Stimulated activated CD8-positive, alpha-beta memory T cell treated with anti-CD3 and anti-CD28 coated beads, Interleukin-7, amount 100 ng/mL, for 1 hour (primary cell): ENCODE measurements at places on chromosomes 4 and X.

DNA sequence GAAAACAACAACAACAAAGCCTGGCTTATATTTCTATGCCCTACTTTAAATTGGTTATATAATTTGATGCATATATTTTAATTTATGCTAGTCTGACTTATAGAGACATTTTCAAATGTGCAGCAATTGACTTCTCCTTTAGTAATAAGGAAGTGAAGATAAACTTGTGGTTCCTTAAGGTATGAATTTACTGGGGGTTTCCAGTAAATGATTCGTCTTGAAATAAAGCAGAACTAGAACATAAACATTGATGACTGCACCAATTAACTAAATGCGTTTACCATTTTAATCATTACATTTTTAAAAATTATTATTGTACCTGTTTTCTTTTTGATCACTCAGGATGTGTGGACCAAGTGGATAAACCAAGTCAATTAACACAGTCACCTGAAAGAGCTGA lies 99.6 kb upstream of the CCSER1 start:
- no peak for DNase-seq

GRCh38 chrX:111375747-111376146 lies 36.2 kb downstream of the DCX start:
- no peak for DNase-seq

- DNase-seq, result no peak
Observed at GRCh38 chrX:83469551-83469950, 38.5 kb upstream of the POU3F4 start.

DNA sequence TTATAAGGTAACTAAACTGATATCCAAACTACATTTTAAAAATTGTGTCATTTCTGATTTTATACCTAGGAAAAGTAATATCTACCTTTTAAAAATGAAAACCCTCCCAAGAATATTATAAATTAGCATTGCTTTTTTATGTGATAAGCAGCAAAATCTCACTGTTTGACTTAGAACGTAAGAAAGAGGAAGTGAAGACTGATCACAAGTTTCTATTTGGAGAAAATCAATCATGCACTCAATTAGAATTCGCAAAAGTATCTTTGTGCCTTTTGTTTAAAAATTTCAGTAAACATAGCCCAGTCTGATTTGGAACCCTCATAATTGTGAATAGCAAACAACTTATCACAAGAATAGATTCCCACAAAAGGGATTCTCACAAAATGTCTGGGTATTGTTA lies 142.7 kb downstream of the TENM3 start:
- DNase-seq, result no peak

DNA sequence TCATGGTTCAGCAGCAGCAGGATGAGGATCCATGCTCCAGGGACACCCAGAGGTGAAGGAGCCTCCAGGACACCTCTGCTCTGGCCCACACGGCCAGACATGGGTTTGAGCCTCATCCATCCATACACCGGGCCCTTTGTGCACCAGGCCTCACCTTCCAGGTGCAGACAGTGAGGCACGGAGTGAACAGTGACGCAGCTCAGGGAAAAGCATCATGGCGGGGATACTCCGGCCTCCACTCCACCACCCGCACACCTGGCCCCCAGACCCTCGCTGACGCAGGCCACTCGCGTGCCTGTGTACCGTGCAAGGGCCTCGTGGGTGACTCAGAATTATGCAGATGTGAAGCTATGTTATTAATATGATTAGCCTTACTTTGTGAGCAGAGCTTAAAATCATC lies 33.3 kb downstream of the ADRA2C start:
- no peak for DNase-seq

DNA sequence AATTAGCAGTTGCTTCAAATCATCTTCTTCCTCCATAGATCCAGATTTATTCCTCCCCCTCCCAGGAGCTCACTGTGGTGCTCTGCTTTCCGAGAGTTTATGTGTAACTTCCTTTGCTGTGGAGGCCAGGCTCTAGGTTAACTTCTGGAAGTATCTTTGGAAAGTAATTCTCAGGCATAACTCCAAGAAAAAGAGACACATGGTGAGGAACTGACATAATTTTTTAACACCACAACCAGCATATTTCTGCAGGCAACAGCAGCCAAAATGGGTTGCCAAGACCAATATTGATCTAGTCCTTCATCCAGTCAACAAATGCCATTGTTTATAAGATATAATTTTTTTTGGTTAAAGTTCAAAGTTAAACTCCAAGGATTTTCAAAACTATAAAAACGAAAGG lies 114.5 kb upstream of the RBPJ start:
- DNase-seq, result no peak

DNA sequence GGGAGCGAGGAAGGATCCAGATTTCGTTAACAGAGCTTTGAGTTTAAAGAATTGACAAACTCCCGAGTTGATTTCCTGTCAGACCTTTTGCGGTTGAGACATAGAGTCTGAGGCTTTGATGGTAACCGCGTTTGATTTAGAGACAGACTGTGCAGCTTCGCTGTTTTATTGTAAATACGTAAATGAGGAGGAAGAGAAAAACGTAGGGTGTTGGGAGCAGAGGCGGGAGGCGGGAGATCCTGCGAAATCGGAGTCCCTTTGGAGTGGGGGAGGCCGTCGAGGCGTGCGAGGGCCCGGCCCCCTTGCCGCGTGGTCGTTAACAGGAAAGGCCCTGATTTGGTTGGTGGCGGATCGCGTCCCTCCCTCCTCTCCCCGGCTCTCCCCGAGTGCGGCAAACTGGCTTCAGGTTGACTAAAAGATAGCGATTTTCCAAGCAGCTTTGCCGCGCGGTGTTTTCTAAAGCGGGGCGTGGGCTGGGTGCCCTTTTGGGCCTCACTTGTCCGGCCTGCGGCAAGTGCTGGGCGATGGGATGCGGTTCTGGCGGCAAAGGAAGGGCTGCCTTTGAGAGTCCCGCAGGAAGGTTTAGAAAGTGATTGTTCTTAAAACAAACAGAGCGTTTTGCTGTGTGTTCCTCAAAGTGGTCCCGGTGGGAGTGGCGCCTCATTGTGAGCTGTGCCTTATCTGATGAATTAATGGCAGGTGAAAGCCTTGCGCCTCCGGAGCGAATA lies 857 bp downstream of the SCML1 start:
- DNase-seq, result no peak

GRCh38 chr4:8259743-8260430 lies 9.7 kb upstream of the HTRA3 start:
- no peak for DNase-seq

DNA sequence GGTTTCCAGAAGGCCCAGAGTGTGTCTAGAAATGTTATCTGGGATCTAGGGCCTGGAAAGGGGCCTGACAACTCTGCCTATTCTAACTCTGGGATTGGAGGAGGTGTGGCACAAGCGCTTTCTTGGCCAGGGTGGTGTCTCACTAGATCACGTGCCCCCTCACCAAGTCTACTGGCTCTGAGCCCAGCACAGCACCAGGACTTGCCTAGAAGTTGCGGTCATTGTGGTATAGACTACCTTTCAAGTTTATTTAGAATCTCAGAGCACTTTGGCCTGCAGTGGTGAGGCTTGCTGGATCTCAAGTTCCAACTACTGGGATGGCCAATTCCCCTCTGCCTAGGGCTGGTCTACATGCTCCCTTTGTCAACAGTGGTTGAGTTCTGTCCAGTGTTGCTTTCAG lies 223.3 kb upstream of the MAGEB2 start:
- DNase-seq, result no peak

- no peak for DNase-seq
Observed at GRCh38 chrX:110877326-110877725, 81.7 kb upstream of the CHRDL1 start.

- DNase-seq, result no peak
Observed at GRCh38 chr4:84597450-84597849, 14.5 kb downstream of the CDS1 start.

GRCh38 chr4:14345356-14345775 lies 656.9 kb upstream of the CPEB2 start:
- no peak for DNase-seq

- no peak for DNase-seq
Observed at GRCh38 chrX:103889216-103889615, 57.2 kb upstream of the RAB9B start.

GRCh38 chr4:155207534-155208257 lies 740 bp upstream of the NPY2R start:
- no peak for DNase-seq

DNA sequence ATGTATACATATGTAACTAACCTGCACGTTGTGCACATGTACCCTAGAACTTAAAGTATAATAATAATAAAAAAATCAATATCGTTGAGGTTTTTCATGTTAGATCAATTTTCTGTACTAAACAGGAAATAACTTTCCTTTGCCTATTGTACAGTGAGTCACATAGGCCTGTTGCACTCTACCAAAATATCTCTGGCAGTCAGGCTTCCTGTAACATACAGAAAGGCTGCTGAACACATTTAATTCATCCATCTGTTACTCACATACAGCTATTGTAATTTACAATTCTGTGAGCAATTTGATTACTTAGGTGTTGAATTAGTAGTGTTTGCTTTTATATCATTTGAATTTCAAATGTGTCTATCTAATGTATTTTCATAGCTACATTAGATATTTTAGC lies 427.8 kb downstream of the TMA16 start:
- no peak for DNase-seq

DNA sequence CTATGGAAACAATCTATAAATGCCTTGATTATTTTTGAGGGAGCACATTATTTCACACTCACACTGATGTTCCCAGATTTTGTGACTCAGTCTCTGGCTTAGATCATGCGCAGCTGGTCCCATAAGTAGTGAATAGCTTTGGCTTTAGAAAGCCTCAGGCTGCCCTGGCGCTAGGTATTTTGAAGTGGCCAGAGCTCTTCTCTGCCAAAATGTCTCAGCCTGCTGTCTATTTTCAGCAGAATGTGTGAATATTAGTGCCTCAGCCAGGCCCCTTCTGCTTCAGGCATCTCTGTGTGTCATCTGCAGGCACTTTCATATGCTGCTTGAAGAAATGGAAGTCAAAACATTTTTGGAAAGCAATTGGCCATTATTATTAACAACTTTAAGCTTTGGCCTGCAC lies 931.0 kb upstream of the INTU start:
- no peak for DNase-seq

GRCh38 chrX:11265352-11265751 lies 27.9 kb upstream of the AMELX start:
- DNase-seq, result no peak

DNA sequence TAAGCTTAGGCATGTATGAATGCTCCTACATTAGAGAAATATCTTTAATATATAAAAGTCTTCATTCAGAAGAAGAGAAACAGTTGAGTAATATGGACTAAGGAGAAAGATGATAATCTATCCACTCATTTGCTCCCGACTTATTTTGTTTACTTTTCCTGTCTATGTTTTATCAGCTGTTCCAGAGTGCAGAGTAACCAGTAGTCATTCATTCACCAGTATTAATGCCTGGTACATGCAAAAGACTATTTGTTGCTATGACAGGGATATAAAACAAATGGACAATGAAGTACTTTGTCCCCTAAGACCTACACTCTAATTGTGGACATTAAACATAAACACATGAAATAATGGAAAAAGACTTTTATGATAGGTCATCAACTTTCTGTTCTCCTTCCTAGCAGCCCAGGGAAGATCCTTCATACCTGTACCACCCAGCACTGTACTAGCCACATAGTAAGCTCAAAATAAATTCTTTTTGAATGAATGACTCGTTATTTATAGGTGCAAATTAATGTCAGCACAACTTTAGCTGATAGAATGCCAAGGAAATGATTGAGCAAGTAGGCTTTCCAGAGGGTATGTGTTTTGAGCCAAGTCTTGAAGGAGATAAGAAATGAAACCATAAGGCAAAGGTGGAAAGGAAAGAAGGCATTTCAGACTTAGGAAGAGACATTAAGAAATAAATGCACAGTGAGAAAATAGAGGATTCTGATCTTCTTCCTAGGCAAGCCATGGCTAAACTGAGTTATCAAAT lies 45.0 kb upstream of the IL13RA1 start:
- DNase-seq, result no peak

GRCh38 chr4:605702-606425 lies 19.5 kb upstream of the PDE6B start:
- DNase-seq, result no peak

GRCh38 chrX:3462166-3462508 lies 115.7 kb upstream of the MXRA5 start:
- no peak for DNase-seq

GRCh38 chr4:179671609-179672008 lies 2229.4 kb upstream of the AGA start:
- DNase-seq, result no peak

DNA sequence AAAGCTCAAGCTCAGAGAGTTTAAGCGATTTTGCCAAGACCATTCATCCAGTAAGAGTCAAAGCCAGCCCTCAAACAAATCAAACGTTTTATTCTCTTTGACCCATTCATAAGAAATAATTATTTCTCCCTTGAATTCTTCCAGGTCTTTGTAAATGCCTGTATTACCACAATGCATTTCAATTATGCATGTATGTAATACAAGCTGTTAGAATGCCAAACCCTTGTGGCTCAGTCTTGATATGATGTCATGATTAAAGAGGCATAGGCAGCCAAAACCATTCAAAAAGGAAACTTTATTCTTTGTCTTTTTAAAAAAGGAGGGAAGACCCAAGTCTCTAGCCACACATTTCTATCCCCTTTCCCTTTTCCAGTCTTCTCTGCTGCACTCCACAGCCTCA lies 56.5 kb upstream of the PGM2 start:
- no peak for DNase-seq

DNA sequence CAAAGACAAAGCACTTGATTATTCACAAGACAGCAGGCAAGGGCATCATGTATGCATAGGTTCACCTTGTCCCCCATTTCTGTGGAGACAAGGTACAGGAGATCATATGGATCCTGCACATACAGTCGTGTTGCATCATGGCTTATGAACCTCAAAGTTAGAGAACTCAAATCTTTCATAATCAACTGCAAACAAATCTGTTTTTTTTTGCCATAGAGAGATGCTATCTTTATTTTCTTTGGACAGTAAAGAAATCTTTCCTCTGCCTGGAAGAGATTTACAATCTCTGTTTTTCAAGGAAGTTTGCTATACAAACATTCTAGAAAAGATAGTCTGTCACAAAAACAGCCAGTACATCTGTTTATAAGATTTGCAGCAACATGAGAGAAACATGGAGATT lies 578.8 kb downstream of the ANKRD50 start:
- no peak for DNase-seq
